NCI-H1105 treated with DMSO at 0.1 percent for 48 hours (cell line): ENCODE measurements at places on chromosomes 2 and 18.

- no peak for DNase-seq
These were observed 122.8 kb downstream of the ATP9B start for GRCh38 chr18:79191956-79192355.

GRCh38 chr2:73611193-73611592, 31.0 kb downstream of the NAT8 start:
- no peak for DNase-seq

GRCh38 chr18:2627821-2628276, 27.7 kb upstream of the SMCHD1 start:
- no peak for DNase-seq

DNA sequence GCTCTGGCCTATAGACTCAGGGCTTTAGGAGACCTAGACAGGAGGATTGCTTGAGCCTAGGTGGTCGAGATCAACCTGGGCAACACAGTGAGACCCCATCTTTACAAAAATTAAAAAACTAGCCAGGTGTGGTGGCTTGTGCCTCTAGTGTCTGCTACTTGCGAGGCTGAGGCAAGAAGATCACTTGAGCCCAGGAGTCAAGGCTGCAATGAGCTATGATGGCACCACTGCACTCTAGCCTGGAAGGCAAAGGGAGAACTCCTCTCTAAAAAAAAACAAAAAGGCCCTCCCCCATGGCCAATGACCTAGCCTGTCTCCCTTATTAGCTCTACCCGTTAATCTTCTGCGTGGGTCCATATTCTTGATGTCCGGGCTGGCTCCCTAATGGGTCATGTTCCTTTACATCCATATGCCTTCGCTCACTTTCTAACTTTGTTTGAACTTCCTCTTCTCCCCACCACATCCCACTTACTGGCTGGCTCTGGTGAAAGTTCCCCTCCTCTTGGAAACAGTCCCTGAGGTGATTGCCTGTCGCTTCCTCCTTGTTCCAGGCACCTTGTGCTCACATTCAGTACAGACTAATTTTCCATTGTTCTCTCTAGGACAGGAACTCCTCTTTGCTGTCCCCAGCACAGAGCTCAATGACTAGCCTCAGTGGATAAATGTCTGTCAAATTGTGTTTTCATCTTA, 103.0 kb downstream of the AFF3 start:
- no peak for DNase-seq

DNA sequence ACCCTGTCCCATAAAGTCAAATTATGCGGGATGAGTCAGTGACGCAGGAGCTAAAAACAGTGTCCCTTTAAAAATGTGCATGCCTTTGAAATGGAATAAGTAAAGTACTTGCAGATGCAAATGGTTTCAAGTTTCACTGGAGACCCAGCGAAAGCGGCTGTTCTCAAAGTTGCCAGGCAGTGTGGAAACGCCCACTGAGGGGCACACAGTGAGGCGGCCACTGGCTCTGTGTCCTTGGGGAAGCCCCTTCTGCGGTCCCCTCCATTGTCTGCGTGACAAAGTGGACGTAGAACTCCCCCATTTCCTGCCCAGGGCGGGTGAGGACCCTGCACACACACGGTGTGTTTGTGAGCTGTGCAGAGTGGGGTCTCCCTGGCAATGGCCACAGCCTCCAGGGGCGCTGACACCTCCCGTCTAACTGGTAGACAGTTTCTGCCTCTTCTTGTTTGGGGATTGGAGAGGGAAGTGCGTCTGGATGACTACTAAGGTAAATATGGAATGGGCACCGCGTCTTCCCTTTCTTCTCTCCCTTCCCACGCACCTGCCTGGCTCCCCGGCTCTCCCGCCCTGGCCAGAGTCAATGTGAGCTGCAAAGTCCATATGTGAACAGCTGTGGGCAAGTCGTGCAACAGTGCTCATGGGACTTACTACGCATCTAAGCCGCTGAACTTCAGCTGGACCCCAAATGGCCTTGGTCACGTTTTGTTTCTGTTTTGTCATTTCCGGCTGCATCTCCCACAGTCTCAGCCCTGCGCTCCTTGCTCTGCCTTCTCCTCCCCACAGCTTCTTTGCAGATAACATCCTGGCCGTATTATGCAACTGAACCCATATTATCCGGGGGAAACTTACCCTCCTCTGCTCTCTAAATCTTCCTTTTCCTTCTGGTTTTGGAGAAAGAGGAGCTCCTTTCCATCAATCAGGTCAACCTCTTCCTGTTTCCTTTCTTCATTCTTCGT, 33.7 kb upstream of the ZNF516 start:
- peak; percentile 33 for DNase-seq

DNA sequence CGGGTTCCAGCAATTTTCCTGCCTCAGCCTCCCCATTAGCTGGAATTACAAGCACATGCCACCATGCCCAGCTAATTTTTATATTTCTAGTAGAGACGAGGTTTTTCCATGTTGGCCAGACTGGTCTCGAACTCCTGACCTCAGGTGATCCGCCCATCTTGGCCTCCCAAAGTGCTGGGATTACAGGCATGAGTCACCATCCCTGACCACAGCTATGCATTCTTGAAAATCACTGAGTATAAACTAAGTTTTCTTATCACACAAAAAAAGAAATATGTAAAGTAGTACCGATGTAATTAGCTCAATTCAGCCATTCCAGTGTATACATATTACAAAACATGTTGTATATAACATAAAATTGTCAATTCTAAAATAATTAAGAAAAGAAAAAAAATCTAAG, 232.7 kb downstream of the MBD2 start:
- DNase-seq: no peak

DNA sequence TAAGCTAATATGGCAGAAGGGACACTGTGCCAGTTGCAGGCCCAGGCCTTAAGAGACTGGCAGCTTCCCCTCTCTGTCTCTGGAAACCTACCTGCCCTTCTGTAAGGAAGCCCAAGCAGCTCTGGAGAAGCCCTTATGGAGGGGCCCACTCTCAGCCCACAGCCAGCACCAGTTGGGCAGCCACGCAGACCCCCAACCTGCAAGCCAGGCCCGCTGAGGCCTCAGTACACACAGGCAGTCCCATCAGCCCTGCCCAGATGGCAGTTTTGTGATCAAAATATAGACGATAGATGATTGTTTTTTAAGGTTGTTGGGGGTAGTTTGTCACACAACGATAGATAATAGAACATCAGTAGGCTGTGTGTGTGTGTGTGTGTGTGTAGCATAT, 36.8 kb upstream of the ALPP start:
- no peak for DNase-seq

GRCh38 chr2:101382442-101382841, 4.9 kb downstream of the CREG2 start:
- no peak for DNase-seq

DNA sequence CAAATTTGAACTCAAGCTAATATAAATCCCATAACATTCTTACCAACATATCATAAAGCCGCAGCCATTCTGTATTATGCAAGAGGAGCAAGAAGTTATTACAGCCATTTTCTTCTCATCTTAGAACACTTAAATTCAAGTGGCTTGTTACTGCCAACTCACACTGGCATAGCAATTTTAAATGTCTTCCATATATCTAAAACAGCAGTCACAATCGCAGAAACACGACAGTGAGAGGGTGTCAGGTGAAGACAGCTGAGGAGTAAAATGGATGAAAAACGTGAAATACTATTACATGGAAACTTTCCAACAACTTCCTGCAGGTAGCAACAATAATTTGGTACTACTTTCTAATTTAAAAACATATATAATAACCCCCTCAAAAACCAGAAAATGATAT, 17.9 kb downstream of the PPP3R1 start:
- no peak for DNase-seq

GRCh38 chr2:59180111-59180510, 939.0 kb upstream of the FANCL start:
- DNase-seq: no peak

DNA sequence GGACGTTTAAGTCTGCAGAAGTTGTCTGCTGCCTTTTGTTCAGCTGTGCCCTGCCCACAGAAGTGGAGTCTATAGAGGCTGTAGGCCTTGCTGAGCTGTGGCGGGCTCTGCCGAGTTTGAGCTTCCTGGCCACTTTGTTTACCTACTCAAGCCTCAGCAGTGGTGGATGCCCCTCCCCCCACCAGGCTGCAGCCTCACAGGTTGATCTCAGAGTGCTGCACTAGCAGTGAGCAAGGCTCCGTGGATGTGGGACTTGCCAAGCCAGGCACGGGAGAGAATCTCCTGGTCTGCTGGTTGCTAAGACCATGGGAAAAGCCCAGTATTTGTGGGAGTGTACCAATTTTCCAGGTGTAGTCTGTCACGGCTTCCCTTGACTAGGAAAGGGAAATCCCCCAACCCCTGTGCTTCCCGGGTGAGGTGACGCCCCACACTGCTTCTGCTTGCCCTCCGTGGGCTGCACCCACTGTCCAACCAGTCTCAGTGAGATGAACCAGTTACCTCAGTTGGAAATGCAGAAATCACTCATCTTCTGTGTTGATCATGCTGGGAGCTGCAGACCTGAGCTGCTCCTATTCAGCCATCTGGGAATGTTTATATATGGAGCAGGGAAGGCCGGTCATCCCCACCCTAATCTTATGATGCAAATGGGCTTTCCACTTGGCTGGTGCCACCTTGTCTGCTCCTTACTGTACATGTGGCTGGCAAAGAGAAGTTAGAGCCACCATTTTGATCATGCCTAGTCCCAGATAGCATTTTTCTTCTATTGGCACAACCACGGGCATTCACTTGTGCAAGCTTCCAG, 156.9 kb upstream of the ITGA6 start:
- peak; percentile 11 for DNase-seq

DNA sequence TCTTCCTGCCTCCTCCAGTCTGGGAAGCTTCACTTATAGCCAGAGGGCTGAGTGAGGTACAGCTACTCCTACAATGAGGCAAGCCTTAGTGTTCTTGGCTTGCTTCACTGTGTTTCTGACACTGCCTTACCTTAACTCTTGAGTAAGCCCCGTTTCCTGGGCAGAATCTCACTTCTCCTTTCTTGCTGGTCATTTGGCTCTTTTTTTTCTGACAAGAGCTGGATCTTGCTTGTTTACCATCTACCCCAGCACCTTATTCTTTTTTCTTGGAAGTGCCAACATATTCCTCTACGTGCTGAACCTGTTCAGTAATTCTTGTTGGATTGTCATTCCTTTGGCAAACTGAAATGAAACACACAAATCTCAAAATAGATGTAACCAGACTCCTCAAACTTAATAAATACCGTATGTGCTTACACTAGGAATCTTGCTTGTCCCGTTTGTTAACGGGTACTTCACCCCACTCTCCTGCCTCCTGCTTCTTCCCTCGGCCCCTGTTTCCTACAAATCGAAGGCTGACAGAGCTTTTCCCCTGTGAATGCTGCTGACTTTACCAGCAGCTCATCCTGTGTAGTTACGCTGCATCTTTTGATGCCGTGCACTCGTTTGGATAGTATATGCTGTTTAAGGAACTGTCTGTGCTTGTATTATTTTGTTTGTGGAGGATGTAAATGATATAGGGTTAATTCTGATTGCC, 132.2 kb downstream of the FMNL2 start:
- DNase-seq: no peak

- DNase-seq: no peak
These were observed 178.2 kb upstream of the ATP5MC3 start for GRCh38 chr2:175359710-175360109.

DNA sequence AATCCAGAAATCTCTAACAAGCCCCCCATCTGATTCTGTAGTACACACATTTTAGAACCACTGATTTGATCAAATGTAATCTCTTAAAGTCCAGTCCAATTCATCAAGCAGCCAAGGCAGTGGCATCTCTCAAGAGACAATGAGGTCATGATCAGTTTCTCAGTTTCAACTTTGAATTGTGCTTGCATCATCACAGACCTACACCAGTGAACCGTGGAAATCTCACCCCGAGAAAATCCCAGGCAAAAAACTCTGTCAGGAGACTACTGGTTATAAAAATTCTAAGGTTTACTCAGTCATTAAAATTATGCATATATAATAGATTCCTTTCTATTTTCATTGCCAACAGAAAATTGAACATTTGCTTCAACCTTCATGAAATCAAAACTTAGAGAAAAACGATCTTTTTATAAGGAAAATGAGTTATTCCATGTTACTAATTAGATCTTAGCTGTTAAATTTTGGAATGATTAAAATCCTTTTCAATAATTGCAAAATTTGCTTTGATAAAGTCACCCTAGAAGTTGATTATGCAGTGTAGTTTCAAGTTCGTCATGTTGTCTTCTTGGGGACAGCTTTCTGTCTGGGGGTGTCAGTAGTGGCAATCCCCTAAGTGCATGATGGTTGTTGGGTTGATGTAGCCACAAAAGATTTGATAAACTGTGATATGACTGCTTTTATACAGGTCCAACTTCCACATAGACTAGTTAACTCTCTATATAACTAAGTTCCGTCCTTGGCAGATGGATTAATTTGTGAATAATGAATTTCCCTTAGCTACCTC, 235.0 kb downstream of the CAMKMT start:
- DNase-seq: no peak

- peak; percentile 92 for DNase-seq
These were observed 46.6 kb upstream of the TPO start for GRCh38 chr2:1366546-1367134.

DNA sequence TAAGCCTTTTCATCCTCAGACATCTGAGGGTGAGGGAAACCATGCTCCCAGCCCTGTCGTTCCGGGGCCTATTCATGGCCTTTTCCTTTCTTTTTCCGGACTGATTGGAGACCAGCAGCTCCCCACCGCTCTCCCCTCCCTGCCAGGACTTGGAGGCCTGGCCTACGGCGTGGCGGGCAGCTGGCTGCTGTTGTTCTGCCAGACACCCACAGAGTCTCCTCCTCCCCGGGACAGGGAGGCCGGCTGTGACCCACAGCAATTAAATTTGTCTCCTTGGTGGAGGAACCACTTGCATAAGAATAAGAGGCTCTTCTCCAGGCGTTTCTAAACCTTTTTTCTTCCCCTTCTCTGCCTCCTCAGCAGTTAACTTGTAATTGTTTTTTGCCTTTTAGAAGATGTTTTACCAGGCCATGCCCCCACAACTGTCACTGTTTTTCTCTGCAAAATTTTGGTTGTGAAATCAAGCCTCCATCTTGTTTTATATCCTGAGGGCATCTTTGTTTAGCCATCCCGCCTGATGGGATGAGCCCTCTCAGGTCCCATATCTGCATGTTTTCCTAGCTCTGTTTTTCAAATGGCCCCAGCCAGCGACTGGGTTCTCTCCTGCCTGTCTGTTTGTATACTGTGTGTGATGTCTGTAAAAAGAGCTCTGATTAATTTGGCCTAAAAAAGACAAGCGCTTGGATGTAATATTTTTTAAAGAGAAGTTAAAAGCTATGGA, 1060.0 kb upstream of the DDX18 start:
- DNase-seq: no peak

- DNase-seq: no peak
These were observed 9.7 kb upstream of the PNPT1 start for GRCh38 chr2:55703350-55703749.

DNA sequence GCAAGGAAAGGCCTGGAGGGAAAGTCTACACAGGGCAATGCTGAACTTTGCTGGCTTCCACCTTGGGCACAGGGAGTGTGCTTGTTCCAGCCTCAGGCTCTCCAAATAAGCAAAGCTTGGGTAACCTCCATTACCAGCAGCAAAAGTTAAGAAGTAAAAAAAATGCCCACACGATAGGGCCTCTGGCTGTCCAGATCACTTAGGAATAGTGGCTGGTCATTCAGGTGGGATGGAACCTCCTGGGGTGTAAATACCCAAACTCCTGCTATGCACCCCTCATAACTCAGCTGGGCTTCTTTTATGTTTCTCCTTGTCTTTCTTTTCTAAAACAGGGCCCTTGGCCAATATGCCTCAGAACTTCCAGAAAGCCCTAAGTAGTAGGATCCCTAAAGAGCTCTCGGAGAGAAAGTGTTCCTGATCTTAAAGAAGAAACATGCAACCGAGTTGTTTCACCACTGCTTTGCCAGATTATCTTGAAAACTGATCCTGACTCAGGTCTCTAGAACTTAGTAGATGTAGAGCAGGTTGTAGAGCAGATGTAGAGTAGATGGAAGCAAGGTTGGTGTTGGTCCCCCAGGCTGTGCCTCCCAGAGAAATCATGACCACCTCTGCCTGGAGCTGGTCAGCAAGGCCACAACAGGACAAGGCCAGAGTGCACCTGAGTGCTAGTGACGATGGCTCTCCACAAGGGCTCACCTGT, 2.0 kb upstream of the OSR1 start:
- no peak for DNase-seq
